ENCODE measurements at places on chromosomes 1 and 21.

- DNase-seq, result no peak
- no peaks in the 10 kb centered on the region for H3K27me3 ChIP-seq
- H3K4me1 ChIP-seq, result no peaks in the 10 kb centered on the region
- no peak overlapping the region for H3K27ac ChIP-seq
- H3K36me3 ChIP-seq, result peaks cover 88% of the 10 kb centered on the region
Measured at GRCh38 chr1:21689661-21690372, 20.7 kb upstream of the RAP1GAP start.

- DNase-seq, result no peak
- no peaks in the 10 kb centered on the region for H3K36me3 ChIP-seq
- H3K27ac ChIP-seq, result no peak overlapping the region
- H3K4me1 ChIP-seq, result no peaks in the 10 kb centered on the region
- H3K4me3 ChIP-seq, result no peak overlapping the region
Measured at GRCh38 chr1:187033693-187034390, 205.1 kb downstream of the PLA2G4A start.

- H3K27ac ChIP-seq, result no peak overlapping the region
- no peaks in the 10 kb centered on the region for H3K4me1 ChIP-seq
- no peaks in the 10 kb centered on the region for H3K36me3 ChIP-seq
- no peak overlapping the region for H3K4me3 ChIP-seq
- no peak for DNase-seq
Measured at GRCh38 chr1:162712317-162713029, 78.0 kb upstream of the HSD17B7 start.

DNA sequence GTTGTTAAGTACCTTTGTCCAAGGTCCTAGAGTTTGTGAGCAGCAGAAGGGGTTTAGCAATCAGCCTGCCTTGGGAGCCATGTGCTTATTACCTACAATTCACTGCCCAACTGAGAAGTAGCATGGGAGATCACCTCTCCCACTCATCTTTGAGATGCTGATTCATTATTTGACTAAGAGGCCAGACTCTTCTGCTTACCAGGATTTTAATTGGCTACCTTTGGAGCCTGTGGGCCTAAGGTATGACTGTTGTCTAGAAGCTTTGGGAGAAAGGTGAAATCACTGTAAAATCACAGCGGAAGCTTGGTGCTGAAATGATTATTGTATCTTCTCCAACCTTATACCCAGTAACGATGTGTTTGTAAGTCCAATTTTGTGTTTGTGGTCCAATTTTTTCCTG lies 213.4 kb downstream of the ST6GALNAC3 start:
- H3K4me3 ChIP-seq, result no peak overlapping the region
- no peak overlapping the region for H3K27ac ChIP-seq
- no peak for DNase-seq
- peaks cover 44% of the 10 kb centered on the region for H3K4me1 ChIP-seq
- no peaks in the 10 kb centered on the region for H3K27me3 ChIP-seq

GRCh38 chr1:162310337-162310736 lies 66.3 kb downstream of the SPATA46 start:
- no peaks in the 10 kb centered on the region for H3K36me3 ChIP-seq
- no peak overlapping the region for H3K4me3 ChIP-seq
- H3K27me3 ChIP-seq, result peaks cover 8% of the 10 kb centered on the region
- H3K27ac ChIP-seq, result no peak overlapping the region

- H3K27me3 ChIP-seq, result no peaks in the 10 kb centered on the region
- H3K27ac ChIP-seq, result no peak overlapping the region
- H3K4me1 ChIP-seq, result peaks cover 38% of the 10 kb centered on the region
- H3K4me3 ChIP-seq, result no peak overlapping the region
Measured at GRCh38 chr1:25740071-25740470, 59.9 kb upstream of the SELENON start.

DNA sequence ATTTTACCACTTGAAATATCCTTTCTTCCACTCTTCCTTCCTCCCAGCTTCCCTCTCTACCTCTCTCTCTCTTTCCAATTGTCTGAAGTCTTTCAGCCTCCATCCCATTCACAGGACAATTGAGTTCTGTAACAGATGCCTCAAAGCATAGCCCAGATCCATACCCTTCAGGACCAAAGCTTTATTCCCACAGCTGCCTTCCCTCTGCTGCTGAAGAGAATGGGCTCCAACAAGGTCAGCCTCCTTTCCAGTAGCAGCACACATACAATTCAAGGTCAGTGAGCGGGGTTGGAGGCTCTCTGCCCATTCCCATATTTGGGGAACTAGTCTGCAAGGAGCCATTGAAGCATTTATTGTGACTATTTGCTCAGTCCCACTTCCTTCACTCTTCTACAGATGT lies 179.9 kb downstream of the DPYD start:
- no peak overlapping the region for H3K4me3 ChIP-seq
- H3K27ac ChIP-seq, result no peak overlapping the region

- H3K36me3 ChIP-seq, result no peaks in the 10 kb centered on the region
- H3K27ac ChIP-seq, result no peak overlapping the region
- no peak for DNase-seq
Measured at GRCh38 chr1:180253585-180254495, 23.8 kb downstream of the LHX4 start.

DNA sequence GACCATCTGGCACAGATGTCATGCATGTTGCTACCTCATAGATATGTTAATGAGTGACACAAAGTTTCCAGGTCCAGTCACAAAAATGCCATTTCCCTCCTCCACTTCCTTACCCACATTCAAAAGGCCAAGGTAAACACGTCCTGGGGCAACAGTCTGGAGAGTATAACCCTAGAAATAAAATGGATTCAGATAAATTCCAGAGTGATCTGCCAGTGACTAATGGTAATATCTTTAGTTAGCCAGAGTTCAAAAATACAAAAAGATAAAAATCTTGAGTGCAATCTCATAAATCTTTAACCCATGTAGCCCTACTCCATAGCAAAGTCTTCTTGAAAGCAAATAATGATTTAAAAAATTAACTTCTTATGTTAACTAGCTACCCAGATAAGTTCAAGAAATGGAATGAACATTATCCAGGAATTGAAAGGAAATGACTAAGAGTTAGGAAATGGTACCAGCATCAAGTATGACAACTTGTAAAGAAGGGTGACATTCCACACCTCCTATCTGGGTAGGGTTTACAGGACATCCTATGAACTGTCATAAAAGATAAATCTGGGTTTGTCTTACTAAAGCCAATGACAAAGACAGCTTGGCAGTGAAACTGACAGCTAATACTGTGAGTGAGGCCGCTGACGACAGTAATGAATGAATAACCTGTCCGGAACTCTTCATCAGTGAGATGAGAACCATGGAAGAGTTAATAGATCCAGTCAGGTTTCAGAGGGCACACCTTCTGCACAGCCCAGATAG lies 18.1 kb downstream of the RGS2 start:
- H3K36me3 ChIP-seq, result no peaks in the 10 kb centered on the region
- no peak for DNase-seq
- H3K4me3 ChIP-seq, result no peak overlapping the region
- H3K27ac ChIP-seq, result no peak overlapping the region
- H3K27me3 ChIP-seq, result peaks cover 7% of the 10 kb centered on the region
- H3K4me1 ChIP-seq, result no peaks in the 10 kb centered on the region

GRCh38 chr21:36241717-36242116 lies 78.3 kb upstream of the MORC3 start:
- no peaks in the 10 kb centered on the region for H3K4me1 ChIP-seq
- H3K27ac ChIP-seq, result no peak overlapping the region
- no peaks in the 10 kb centered on the region for H3K27me3 ChIP-seq
- DNase-seq, result no peak
- H3K4me3 ChIP-seq, result no peak overlapping the region
- H3K36me3 ChIP-seq, result peaks cover 36% of the 10 kb centered on the region

- no peak overlapping the region for H3K27ac ChIP-seq
- no peak for DNase-seq
Measured at GRCh38 chr1:7581754-7582459, 189.2 kb upstream of the VAMP3 start.

DNA sequence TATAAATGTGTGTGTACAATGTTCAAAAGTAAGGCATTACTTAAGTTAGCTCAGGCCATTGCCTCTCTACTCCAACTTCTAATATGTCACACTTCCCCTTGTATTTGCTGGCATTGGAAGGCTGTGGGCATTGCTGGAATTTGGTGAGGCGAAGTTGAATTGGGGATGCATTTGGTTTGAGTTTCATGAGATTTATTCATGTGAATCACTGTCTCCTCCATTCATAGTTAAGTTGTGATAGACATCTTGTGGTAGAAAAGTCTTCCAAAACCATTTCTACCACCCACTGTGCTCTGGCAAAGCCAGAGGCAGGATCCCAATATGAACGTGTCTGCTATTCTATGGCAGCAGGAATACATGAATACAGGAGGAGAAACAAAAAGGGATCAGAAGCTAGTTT lies 397.8 kb upstream of the USP24 start:
- H3K4me1 ChIP-seq, result no peaks in the 10 kb centered on the region
- peaks cover 3% of the 10 kb centered on the region for H3K27me3 ChIP-seq
- no peak for DNase-seq
- no peaks in the 10 kb centered on the region for H3K36me3 ChIP-seq
- H3K4me3 ChIP-seq, result no peak overlapping the region

DNA sequence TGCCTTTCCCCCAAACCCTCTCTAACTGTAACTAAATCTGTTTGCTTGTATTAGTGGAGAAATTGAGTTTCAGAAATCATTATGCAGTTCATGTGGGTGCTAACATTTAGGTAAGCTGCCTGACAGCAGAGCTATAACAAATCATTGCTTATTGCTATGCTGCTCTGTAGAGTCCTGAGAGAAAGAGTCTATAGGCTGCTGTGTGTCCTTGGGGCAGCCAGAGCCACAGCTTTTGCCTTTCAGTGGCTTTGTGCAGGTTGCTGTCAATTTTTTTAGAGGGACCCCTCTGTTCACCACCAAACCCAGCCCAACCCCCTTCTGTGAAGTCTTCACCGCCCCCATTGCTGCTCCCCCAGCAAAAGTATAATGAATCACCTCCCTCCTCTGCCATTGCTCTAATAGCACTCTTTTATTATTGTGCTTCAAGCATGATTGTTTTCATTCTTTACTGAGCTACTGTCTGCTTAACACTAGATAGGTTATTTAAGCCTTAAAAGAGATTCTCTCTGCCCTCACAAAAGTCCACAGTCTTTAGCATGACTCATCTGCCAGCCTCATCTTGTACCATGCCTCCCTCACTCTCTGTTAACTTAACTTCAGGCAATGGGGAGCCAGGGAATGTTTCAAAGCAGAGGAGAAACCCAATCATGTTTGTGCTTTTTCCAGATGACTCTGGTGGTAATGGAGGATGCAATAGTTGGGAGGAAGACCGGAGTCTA lies 38.6 kb downstream of the DIRAS3 start:
- no peak overlapping the region for H3K27ac ChIP-seq
- no peak for DNase-seq
- H3K27me3 ChIP-seq, result peaks cover 6% of the 10 kb centered on the region
- H3K36me3 ChIP-seq, result no peaks in the 10 kb centered on the region

DNA sequence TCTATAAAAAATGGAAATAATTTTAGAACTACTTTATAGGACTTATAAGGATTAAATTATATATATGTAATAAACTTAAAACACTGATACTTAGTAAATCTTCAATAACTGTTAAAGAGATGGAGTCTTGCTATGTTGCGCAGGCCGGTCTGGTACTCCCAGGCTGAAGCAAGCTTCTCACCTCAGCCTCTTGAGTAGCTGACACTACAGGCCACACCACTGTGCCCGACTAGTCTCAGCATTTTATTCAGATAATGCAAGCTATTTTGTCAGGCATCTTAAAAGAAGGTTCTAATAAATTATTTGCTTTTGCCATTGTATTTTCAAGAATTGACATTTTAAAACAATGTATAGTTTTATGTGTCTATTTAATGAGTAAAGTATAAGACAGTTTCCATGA lies 20.8 kb downstream of the CNST start:
- H3K27me3 ChIP-seq, result no peaks in the 10 kb centered on the region
- no peak overlapping the region for H3K27ac ChIP-seq
- H3K36me3 ChIP-seq, result peaks cover 39% of the 10 kb centered on the region
- no peak overlapping the region for H3K4me3 ChIP-seq

GRCh38 chr1:46461809-46462448 lies 27.7 kb upstream of the DMBX1 start:
- H3K27me3 ChIP-seq, result peaks cover 15% of the 10 kb centered on the region
- H3K36me3 ChIP-seq, result no peaks in the 10 kb centered on the region
- no peak overlapping the region for H3K4me3 ChIP-seq
- DNase-seq, result no peak

DNA sequence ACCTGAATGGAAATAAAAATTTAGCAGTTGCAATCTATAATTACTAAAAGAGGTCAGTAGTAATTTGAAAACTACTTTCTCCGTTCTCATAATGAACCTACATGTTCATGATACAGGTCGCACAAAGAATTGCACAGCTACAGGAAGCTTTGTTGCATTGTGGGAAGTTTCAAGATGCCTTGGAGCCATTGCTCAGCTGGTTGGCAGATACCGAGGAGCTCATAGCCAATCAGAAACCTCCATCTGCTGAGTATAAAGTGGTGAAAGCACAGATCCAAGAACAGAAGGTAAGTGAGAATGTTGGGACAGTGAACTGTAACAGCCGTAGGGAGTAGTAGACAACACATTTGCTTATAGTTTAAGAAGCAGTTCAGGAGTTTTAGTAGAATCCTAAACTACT lies 68.8 kb upstream of the BMP8A start:
- no peak for DNase-seq
- H3K4me1 ChIP-seq, result no peaks in the 10 kb centered on the region
- H3K27me3 ChIP-seq, result no peaks in the 10 kb centered on the region
- no peak overlapping the region for H3K27ac ChIP-seq
- H3K4me3 ChIP-seq, result no peak overlapping the region

GRCh38 chr1:240094041-240094722 lies 2.5 kb downstream of the FMN2 start:
- DNase-seq, result no peak
- H3K4me1 ChIP-seq, result no peaks in the 10 kb centered on the region
- peaks cover 25% of the 10 kb centered on the region for H3K27me3 ChIP-seq
- no peaks in the 10 kb centered on the region for H3K36me3 ChIP-seq

Data from CD4-positive, alpha-beta T cell (primary cell).